ENCODE measurements at places on chromosomes 13 and 19. TPM values are rescaled to one million over a fixed set of nuclear protein-coding genes. Genes with fewer than 3 reads are reported as not detected.

SELENOV gene
- total RNA-seq: not detected

FCHO1 gene
- 2.9 TPM for total RNA-seq

AMH gene
- 1.0 TPM for total RNA-seq

- DNase-seq: no peak
- no peaks in the 10 kb centered on the region for H3K36me3 ChIP-seq
- H3K4me3 ChIP-seq: no peak overlapping the region
- peak overlapping the region; percentile 11 for H3K27ac ChIP-seq
- H3K27me3 ChIP-seq: no peaks in the 10 kb centered on the region
Measured at GRCh38 chr13:21478881-21479808, 20.0 kb upstream of the ZDHHC20 start.

DNA sequence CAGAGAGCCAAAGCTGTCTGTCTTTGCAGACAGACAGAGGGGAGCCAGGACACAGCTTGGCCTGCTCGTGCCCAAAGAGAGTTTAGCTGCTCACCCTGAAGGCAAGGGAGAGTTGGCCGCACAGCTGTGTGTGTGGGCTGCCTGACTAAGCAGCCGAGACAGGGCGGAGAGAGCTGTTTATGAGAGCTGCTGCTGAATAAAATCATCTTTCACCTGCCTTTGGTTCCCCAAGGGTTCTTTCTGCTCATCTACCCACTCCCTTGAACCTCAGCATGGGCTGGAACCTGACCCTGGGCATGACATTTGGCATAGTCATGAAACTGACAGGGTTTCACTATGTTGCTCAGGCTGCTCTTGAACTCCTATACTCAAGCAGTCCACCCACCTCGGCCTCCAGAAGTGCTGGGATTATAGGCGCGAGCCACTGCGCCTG, 98.2 kb downstream of the RBM26 start:
- H3K4me3 ChIP-seq: no peak overlapping the region
- H3K36me3 ChIP-seq: no peaks in the 10 kb centered on the region
- no peaks in the 10 kb centered on the region for H3K4me1 ChIP-seq
- no peaks in the 10 kb centered on the region for H3K27me3 ChIP-seq
- H3K27ac ChIP-seq: no peak overlapping the region

IGFL1 gene
- total RNA-seq: not detected

TEX26 gene
- 0.69 TPM for total RNA-seq

- no peaks in the 10 kb centered on the region for H3K36me3 ChIP-seq
- H3K4me1 ChIP-seq: no peaks in the 10 kb centered on the region
- no peak overlapping the region for H3K27ac ChIP-seq
- DNase-seq: no peak
- H3K27me3 ChIP-seq: peaks cover 53% of the 10 kb centered on the region
Measured at GRCh38 chr13:111460548-111461444, 140.4 kb downstream of the TEX29 start.
